Astrocyte (in vitro differentiated cells and primary cell): ENCODE measurements at places on chromosomes 5 and 9.

DNA sequence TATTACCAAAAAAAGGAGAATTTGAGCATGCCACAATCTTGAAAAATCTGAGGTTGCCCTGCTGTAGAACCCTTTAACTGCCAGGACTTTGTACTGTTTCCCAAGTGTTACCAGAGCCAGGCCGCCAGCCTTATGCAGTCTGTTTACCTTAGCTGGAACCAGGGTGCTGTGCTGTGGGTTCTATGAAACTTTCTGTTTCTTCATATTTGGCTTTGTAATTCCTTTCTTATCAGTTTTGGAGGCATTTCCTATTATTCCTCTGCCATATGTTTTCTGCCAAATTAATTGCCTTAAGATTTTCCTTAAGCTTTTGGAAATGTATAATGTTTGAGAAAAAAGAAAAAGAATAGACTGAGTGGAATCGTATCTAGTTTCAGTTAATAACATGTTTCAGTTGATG, 2.1 kb downstream of the S1PR3 start:
- DNase-seq = no peak

GRCh38 chr5:174520420-174521396, 203.7 kb upstream of the MSX2 start:
- peak; percentile 42 for DNase-seq

DNA sequence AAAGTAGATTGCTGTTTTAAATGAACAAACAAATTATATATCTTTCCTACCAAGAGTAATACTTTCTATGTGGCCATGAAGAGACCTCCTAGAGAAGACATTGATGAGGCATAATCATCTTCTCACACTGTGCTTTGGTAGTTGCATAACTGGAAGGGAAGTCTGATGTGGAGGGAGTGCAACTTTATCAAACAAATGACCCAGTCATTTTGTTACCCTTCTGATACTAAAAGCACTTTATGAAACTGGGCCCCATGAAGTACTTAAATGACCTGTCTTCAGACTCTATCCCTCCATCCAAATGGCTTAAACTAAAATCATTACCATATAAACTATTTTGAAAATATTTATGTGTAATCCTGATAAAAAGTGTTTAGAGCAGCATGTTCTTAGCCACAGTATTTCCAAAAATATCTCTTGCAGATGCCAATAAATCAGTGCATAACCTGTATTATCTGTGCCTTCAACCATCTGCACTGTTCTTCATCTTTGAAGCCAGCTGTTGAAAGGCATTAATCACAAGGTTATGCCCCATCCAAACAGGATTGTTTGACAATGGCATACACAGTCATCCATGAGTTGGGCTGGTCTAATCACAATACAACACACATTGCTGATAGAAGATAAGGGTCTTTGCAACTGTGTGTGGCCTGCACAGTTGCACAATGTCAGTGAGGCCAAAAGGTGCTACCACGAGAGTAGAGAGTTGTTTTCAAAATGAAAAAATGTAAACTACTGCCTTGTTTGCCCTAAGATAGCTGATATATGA, 31.9 kb upstream of the MIER3 start:
- no peak for DNase-seq

DNA sequence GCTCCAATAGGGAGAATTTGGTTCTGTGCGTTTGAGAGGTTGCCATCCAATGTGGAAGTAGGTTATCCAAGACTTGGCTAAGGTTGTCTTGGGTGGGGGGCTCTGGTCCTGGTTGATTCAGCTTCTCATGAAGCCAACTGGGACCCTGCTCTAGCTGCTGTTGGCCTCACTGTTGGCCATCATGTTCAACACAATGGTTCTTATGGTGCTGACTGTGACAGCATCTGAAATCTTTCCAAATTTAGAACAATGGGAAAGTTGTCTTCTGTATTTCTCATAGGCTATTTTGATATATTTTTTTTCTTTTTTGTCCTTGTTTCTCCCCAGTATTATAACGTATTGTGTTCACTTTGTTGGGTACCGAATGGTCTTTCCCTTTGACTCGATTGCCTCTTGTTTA, 71.9 kb downstream of the GDNF start:
- no peak for DNase-seq

- no peak for DNase-seq
These were observed 1140.6 kb downstream of the EFNA5 start for GRCh38 chr5:106530150-106530549.

DNA sequence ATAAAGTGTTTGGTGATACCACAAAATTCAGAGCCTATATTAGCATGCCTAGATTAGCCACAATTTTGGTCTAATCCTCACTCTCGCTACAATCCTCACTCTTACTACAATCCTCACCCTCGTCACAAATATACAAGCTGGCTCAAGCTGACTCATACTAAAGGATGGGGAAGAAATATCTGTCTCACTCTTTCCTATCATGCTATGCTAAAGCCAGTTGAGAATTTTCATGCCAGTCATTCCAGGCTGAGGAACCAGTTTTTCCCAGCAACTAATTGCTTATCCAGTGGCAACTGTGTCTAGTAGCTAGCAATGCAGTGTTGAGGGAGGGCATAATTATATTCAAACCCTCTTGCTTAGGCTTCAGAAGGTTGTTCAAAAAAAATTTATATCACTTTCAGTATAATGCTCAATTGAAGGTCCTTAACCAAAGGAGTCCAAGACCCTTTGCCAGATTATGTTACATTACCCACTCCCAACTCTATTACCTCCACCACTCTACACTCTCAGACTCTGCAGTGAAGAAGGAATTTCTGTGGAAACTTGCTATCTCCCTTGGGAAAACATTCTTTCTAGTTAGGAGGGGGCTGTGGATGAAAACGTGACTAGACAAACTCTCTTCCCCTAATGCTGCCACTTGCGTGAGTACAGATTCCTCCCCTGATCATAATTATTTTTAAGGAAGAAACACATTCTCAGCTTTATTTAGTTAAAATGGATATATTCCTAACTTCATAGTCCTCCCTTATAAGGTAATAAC, 810.3 kb upstream of the ACO1 start:
- peak; percentile 26 for DNase-seq

DNA sequence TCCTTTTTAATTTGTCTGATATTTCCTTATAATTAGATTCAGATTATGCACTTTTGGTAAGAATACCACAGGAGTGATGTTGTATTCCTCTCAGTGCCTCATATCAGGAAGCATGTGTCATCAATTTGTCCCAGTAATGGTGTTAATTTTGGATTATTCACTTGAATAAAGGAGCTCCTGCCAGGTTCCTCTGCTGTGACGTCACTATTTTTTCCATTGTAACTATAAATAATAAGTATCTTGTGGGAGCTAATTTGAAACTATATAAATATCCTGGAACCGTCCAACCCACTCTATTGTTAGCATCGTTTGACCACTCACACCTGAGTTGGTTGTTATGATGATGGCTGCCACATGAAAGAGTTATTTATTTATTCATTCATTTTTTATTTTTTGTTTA, 107.9 kb downstream of the INVS start:
- DNase-seq = peak; percentile 67

DNA sequence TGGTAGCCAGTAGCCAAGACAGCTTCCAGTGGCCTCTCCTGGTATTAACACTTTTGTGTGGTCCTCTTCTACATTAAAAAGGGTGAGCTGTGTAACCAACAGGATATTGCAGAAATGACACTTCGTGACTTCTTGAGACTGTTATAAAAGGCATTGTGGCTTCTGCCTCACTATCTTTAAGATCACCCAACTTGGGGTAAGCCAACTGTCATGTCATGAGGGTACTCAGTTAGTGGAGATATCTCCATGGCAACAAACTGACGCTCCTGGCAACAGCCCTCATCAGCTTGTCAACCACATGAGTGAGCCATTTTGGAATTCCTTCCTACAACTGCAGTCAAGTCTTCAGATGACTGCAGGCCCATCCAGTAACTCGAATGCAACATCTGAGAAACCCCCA, 121.7 kb downstream of the DEPDC1B start:
- DNase-seq = no peak

DNA sequence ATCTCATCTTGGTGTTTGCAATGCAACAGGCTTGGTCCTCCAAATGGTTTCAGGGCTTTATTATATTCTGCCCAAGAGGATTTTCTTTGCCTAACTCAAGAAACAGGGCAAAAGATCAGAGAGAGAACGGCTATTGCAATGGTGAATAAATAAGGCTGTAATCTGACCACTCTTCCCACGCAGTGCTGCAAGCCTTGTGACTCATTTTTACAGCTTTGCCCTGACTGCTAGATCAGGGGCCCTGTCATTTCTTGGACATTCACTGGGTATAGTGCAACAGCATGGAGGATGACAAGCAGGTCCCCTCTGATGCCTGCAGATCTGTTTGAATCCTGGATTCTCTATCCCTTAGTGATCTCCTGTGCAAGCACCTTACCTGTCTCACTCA, 459.1 kb downstream of the EBF1 start:
- DNase-seq = peak; percentile 31

- DNase-seq = no peak
These were observed 313.5 kb upstream of the PDE4D start for GRCh38 chr5:60207040-60207439.

DNA sequence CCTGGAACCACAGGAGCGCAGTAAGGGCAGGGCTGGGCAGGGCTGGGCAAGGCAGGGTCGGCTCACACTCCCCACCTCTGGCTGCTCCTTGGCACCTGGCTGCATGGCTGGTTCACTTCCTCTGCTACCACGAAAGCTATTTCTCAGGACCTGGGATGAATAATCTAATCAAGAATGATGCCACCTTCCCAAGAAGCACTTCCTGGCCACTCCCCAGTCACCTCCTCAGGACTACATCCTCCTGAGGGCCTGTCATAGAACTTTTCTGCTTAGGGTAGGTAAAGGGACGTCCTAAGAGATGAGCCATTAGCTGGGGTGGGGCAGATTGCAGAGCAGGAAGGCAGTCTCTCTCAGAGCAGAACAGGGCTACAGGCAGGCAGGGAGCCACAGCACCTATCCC, 288.2 kb upstream of the MAP3K1 start:
- DNase-seq = no peak

GRCh38 chr5:90161414-90161813, 248.1 kb downstream of the CETN3 start:
- DNase-seq = peak; percentile 10

DNA sequence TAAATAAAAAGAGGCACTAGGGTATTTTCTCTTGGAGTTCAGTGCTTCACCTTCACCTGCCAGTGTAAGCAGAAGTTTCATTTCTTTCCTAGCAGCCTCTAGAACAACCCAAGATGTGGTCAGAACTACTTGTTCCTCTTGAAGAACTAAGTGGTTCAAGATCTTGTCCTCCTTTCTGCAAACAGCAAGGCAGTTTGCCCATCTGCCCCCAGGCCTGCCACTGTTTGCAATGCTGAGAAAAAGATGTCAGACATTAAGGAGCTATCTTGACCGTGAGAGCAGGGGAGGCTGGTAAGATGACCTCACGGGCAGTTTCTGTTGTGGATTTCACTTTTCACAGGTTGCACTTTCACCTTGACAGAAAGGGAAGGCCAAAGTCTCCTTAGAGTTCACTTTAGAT, 52.0 kb upstream of the KLF4 start:
- DNase-seq = no peak

DNA sequence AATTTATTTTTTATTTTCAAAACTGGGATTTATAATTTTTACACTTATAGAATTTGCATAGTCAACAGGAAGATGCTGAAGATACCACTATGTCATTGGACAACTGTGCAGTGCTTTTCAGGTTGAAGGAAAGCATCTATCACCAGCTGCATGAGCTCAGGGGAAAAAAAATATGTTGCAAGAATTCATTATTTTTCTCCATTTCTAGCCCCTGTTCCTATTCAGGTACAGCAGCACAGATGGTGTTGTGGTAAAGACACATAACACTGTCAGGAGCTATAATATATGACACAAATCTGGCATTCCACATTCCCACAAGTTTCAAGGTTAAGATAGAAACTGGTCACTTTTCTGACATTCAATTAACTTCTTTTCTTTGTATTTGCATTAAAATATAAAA, 1088.6 kb downstream of the MAT2B start:
- DNase-seq = no peak

- peak; percentile 77 for DNase-seq
These were observed 70.8 kb downstream of the RAB24 start for GRCh38 chr5:177232761-177233160.

GRCh38 chr5:88396000-88396535, 127.4 kb upstream of the TMEM161B start:
- DNase-seq = no peak

GRCh38 chr9:122040561-122041242, 52.4 kb downstream of the TTLL11 start:
- no peak for DNase-seq

DNA sequence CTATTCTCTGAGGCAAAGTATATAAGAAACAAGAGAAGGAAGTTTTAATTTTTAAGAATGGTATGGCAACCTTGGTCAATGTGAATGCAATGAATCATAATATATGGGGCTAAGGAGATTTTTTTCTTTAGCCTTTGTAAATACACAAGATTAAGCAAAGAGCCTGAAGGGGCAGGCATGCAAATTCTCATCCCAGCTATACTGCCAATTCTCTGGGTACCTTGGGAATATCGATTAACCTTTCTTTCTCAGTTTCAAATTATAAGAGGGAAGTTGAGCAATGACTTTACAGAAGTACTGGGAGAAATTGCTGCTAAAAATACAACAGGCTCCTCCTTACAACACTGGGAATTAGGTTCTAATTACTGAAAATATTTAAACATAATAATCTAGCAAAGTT, 97.5 kb downstream of the MRPS27 start:
- no peak for DNase-seq

DNA sequence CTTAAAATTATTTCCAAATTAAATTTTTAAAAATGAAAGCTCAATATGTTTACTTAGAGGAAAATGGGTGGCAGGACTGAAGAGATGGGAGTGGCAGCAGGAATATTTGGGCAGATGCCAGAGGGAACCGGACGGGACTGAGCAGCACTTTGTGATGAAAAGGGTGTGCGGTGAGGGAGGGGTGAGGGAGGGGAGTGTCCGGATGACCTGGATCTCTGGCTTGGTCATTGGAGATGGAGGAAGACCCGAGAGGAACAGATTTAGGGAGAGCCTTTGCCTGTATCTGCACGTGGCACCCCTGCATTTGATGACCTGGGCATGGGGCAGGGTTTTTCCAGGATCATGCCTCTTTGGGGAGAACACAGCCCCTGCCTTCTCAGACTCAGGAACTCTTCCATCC, 201.1 kb upstream of the MVB12B start:
- no peak for DNase-seq

DNA sequence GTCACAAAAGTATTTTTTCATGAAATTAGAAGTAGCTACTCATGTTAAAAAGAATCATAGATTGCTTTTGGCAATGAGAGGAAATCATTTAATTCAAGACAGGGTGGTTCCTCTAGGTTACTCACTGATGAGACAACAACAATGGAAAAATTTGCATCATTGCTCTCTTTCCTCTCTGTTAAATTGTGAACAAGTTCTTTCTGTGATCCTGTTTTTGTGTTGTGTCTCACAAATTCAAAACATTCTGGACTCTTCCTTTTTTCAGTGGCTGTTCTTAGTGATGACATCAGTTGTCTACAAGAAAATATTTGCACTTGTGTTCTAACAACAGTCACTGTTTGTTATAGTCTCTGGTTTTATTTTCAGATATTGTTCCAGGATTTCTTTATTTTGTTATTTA, 95.3 kb downstream of the XRCC4 start:
- no peak for DNase-seq

DNA sequence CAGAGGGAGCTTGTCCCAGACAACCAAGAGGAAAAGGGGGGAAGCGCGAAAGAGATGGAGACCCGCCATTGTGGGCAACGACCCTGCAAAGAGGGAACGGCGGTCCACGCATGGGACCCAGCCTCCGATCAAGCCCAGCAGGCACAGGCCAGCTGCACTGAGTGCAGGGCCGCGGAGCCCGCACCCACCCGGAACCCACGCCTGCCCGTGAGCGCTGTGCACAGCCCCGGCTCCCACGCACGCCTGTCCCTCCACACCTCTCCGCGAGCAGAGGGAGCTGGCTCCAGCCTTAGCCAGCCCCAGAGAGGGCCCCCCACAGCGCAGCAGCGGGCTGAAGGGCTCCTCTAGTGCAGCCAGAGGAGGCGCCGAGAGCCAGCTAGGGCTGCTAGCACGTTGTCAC, 416.5 kb downstream of the DMRTA1 start:
- no peak for DNase-seq
